WERI-Rb-1 (cell line): ENCODE measurements at places on chromosomes 7 and 10.

DNA sequence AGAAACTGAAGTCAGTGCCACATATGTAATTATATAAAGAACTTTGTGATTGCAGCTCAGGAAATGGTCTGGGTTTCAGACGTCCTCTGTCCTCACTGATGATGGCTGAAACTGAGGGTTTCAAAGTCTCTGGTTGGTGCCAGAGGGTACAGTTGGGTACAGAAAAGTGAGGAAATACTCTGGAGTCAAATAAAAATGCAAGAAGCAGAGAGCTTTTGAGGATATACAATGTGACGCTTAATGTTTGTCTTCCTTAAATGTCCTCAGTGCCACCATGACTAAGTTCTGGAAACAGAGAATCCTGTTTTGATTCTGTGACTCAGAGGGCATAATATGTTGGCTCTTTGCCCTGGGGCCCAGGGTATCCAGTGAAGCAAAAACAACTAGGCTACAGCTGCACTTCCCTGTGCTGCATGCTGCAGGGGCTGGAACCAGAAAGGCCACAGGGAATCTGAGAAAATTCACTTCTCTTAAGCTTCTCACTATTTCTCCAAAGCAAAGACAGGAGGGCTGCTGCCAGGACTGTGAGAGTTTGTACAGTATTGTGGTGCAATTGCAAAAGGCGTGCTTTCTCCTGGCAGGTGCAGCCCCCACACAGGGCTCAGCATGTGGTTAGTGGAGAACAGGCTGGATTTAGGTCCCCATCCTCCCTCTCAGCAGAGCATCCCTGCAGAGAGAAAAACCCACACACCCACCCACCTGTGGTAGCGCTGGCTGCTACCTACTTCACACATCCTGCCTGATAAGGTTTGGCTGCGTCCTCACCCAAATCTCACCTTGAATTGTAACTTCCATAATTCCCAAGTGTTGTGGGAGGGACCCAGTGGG is 169.5 kb upstream of the SVIL start:
- no peak for DNase-seq

GRCh38 chr10:121418126-121418777 is 180.0 kb downstream of the FGFR2 start:
- DNase-seq = no peak

GRCh38 chr10:2908851-2909630 is 158.3 kb upstream of the PFKP start:
- DNase-seq = no peak

DNA sequence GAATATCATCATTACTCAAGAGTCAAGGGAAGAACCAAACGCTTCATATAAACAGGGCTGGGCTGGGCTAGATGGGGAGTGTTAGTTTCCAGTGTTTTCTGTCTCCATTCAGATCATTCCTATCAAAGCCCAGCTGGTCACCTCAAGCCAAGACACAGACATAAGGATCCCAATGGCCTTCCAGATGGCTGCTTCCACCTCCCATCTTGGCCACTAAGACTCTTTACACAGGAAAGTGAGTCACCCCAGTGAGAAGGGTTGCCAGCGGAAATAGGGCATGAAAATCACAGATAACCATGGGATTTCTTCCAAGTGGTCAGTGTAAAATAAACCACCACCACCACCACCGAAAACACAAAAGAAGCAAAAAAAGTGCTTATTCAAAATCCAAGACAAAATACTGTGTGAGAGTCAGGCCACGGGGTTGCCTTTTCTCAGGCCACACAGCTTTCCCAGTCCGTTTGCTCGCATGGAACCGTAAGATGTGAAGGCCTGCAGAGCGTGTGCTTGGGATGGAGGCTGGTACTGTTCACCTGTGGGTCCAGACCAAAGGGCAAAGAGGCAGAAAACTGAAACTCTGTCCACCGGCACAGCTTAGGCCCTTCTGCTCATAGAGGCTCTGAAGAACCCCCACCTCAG is 5.6 kb downstream of the PRSS2 start:
- peak; percentile 27 for DNase-seq

DNA sequence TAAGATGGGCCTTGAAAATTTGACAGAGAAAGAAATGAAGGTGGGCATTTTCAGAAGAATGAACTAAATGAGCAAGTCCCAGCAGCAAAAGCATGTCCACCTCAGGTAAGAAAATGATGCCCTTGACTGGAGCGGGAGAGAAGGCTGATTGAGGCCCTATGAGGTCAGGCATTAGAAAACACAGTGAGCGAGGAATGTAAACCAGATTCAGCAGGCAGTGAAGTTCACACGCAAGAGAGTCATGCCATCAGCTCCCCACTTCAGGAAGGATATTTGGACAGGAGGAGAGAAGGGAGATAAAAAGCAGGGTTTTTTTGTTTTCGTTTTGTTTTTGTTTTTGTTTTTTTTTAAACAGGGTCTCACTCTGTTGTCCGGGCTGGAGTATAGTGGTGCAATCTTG is 166.4 kb downstream of the PPP1R17 start:
- DNase-seq = no peak

- DNase-seq = peak; percentile 57
Measured at GRCh38 chr7:124032369-124033094, at the start of gene TMEM229A. Gene TMEM229A, minus strand, starts transcription at chr7:124033067. Its CDS starts 64 bp downstream, at chr7:124033003.

DNA sequence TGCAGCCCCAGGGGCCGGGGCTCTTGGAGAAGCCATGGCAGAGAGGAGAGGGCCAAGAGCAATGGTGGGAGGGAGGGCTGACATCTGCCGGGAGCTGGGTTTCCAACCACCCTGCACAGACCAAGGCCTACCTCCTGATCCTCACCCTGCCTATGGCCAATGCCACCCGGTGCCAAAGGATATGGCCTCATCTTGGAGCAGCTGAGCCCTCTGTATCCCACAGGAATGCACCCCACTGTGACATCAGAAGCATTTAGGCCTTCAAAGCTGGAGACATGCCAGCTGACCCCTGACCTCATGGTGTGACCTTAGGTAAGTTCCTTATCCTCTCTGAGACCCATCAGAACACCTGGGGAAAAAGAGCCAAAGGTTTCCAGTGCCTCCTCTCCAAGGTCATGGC is 113.6 kb upstream of the ZMIZ1 start:
- DNase-seq = no peak

DNA sequence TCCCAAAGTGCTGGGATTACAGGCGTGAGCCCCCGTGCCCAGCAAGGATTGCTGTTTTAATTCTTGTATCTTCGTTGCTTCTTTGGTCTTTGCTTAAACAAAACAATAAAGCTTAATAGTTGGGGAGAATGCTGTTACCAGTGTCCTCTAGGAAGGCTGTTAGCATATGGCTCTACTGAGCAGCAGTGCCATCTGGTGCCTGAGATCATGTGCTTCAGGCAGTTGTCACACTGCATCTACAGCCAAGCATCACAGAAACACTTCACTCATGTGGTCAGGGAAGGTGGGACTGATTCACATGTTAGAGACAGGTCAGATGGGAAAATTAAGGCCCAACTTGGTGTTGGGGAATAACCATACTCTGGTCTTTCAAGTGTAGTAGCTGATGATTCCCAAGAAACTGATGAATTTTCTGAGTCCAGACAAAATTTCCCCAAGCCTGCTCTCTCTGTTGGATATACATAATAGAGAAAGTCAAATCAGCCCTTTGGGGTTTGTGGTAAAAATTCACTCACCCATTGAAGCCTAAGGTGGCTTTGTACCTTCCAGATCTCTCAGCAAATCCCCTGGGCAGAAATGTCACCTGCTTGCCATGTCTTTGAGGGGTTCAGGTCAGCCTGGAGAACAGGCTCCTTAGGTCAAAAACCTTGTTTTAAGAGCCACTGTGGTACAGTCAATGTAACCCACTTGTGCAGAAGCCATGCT is 28.4 kb downstream of the UBE2D4 start:
- peak; percentile 75 for DNase-seq

GRCh38 chr7:71286336-71286735 is 154.4 kb downstream of the GALNT17 start:
- no peak for DNase-seq

DNA sequence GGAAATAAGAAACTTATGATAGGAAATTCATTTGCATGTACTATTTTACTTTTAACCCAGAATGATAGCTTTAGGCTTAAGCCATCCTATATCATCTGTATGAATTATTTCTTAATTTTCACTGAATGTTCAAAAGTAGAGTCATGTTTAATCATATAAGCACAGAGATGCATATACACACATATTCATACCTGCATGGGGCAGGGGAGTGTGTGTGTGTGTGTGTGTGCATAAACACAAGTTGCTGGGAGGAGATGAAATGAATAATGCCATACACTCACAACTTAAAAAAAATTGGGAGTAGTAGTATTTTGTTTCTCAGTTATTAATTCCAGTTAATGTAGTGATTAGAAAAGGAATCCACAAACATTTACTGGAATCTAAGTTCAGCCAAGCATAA is 83.1 kb upstream of the IKZF1 start:
- no peak for DNase-seq

DNA sequence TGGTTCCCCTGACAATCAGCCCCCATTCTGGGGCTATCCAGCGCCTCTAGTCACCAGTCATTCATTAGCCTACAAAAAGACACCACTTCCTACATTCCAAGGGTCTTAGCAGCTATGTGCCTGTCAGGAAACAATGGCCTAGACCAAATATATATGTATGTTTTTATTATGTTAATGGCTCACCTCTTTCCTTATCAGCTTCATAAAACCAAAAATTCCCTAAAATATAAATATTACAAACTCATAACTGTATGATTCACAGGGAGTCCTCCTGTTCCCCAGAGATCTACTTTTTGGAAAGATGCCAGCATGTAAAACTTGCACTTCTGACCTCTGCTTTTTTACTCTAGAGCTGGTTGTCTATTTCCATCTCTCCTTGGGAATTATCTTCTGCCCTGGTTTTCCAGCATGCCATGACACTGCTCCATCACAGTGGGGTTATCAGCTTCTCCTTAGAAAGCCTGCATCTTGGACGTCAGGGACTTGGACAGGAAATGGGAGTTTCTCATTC is 79.2 kb downstream of the ABCA13 start:
- DNase-seq = no peak

DNA sequence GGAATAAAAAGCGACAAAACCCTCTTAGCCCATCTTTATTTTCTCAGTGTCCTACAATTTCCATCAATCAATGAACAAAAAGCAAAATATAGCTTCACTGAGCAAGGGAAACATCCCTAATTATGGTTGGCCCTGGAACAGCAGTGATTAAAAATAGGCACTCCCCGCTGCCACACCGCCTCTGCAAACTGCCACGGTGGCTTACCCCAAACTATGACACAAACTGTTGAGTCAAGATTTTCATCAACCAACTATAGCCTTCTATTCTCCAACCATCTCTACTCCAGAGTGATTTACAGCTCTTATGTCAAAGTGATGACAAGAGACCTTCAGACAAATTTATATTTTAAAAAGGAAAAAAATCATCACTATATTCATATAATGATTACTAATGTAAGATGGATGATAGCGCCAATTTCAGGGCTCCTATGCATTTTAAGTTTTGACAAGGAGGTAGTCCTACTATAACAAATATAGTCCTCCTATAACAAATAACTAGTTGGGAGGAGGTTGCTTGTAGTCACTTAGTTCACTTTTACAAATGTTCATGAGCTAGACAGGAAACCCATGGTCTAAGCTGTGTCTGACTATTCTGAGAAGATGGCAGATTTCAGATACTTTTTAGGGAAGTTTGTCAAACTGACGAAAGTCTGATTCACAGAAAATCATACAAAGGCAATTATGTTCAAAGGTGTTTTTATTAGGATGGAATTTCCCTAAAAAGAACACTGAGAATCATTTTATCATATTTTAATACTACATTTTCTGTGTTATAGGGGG is 26.3 kb downstream of the DENND11 start:
- no peak for DNase-seq

DNA sequence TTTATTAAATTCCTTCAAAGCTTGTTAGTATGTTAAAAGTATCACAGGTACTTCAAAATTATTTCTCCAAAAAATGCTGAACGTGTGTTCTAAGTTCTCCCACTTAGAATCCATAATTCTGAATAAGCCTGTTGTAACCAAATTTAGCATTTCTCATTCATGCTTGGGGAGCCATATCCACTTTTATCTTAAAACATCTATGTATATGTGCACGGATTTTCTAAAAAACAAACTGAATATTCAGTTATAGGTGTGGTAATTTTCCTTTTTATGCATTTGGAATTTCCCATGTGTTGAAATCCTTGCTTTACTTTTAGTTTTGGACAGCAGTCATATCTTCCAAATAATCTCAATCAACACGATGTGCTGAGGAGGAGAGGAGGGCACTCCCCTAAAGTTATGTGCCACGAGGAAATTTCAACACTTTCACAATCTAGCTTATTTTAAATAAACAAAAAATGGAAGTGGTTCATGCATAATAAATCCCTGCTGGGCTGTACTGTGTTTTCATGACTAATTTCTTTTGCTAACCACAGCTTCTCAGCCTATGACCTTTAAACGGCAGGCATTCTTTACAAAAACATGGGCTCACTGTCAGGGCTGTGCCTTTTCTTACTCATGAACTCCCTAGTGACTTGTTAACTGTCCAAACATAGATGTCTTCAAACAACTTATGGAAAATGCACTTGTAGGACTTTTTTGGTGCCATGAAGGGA is 380.3 kb upstream of the SEMA3C start:
- no peak for DNase-seq

- no peak for DNase-seq
Measured at GRCh38 chr7:102834466-102834865, 78.3 kb upstream of the LRRC17 start.

DNA sequence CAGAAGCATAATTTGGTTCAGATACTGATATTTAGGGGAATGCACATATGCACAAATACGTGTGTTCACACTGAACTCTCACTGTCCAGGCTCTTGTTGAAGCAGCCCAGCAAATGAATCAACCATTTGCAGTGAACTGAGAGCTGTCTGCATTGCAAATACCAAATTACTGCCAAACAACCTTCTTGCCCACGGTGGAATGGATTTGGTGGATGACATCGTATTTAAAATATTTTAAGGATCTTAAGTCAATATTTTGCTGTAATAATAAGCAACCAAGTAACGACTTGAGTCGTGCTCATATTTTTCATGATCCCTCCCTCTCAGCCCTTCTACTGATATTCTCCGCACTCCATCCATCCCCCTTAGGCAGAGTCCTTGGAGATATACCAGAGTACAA is 107.9 kb upstream of the FEZF1 start:
- no peak for DNase-seq

GRCh38 chr10:44477046-44477425 is 92.1 kb upstream of the CXCL12 start:
- DNase-seq = no peak

GRCh38 chr10:21171936-21172541 is 274.9 kb upstream of the NEBL start:
- no peak for DNase-seq

GRCh38 chr10:119364645-119365600 is 157.6 kb downstream of the GRK5 start:
- DNase-seq = peak; percentile 31

- DNase-seq = no peak
Measured at GRCh38 chr10:78526347-78526746, 492.7 kb downstream of the RPS24 start.

DNA sequence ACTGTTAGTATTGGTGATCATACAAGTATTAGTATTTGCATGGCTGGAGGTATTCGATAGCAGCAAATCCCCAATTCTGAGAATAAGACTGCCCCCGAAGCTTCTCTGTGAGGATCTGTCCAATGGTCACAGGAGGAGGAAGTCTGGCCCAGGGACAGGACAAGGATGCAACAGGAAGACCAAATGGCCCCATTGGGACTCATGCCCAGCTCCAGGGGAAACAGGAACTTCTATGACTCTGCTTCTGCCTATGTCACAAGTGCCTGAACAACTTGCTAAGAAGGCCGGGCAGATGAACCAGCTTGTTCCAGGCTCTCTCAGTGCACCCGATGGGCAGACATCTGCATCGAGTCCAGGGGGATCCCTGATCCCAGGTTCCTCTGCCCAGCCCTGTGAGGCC is 172.0 kb upstream of the GRB10 start:
- no peak for DNase-seq

GRCh38 chr7:158704524-158705233 is at the start of gene NCAPG2:
Gene NCAPG2, minus strand, starts transcription at chr7:158704804. Its CDS starts 2,905 bp downstream, at chr7:158701899.
- peak; percentile 98 for DNase-seq
